ENCODE measurements at places on chromosomes 2 and 18.
A peak's percentile ranks its signal among the peaks of the same experiment; 100 is the strongest.

DNA sequence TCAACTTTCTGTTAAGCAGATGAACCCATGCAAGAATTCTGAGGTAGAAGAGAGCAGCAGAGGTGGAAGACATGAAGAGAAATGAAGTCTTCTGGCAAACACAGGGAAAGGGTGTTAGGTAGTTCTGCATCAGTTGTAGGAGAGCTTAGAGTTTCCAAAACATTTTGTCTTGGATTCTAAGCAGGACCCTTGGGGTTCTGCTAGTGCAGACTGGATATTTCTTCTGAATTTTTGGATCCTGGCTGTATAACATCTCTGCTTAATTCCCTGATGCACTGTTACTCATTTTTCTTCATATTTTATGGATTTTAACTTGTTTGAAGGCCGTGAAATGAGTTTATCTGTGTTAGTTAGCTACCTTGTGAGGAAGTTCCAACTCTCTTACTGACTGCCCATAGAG lies 208.7 kb upstream of the SLC35G4 start:
- no peak for DNase-seq

- DNase-seq, result no peak
Measured at GRCh38 chr2:179050755-179051154, 818 bp upstream of the CCDC141 start.

DNA sequence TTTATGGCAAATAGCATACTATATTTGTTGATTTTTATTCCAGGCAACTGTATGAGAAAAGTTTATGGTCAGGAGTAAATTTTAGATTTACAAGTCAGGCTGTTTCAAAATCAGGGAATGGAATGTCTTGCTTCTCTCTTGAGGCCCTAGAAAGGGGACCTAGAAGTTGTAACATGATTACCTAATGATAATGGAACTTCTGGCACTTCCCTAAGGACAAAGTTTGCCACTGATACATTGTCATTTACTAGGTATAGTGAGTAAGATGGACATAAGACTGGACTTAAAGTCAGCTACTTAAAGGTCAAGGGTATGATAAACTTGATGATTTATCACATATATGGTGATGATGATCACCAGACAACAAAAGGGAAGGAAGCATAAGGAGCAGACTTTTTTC lies 103.3 kb upstream of the VRK2 start:
- no peak for DNase-seq

DNA sequence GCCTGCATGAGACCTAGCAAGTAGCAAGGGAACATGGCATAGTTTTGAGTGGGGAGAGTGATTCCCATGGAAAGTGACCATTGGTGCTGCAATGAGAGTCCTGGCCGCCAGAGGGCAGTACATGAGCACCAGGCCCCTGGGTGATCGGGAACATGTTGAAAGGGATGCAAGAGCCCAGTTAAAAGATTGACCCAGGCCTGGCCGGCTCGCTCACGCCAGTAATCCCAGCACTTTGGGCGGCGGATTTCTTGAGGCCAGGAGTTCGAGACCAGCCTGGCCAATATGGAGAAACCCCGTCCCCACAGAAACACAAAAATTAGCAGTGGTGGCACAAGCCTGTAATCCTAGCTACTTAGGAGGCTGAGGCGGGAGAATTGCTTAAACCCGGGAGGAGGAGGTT lies 22.2 kb downstream of the FAP start:
- DNase-seq, result peak; percentile 49

DNA sequence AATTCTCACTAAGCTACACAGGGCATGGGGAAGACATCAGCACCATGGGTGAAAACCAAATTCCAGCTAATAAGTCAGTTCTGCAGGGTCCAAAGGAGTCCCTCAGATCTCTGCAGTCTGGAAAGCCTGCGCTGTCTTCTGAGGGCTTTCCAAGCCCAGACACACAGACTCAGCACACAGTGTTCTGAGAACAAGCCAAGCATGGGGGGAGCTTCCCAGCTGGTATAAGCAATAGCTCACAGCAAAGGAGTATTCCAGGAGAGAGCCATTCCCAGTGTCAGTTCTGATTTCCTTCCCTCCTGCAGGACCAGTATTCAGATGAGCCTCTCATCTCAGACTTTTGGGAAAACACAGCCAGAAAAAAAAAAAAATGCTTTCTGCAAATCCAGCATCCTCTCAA lies 370.8 kb downstream of the TNS1 start:
- no peak for DNase-seq
